ENCODE measurements at places on chromosomes 16 and 17.

DNA sequence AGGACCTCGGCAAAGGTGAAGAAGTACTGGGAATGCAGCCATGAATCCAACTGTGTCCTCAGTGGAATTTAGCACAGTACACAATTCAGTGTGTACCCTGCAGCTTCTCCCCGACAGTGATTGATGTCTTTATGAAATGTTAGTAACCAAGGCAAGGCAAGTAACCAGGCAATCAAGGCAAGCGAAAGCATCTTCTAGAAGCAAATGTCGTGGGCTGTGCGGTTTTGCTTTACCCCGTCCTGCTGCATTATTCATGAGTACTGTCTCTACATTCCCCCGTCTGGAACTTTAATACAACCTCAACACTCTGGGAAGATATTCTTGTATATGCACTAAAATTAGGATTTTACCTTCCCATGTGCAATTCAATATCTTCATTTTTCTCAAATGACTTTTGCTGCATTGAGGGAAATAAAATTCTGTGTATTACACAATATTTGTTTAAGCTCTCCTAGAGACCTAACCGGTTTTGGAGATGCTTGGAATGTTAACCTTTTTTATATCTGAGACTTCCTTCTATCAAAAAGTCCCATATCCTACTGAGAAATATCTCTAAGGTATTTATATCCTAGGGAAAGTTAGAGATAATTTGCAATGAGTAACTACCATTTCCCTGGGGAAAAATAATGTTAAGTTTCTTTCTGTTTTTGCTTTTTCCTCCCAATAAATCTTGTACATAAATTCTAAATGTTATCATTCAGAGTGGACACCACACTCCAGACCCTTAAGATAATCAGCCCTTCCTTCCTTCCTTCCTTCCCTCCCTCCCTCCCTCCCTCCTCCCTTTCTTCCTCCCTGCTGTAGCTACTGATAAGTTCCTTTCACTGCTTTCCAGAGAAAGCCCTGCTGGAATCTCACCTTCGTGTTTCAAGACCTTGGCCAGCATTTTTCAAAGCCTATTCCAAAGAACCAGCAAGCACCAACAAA lies 51.9 kb upstream of the ADORA2B start:
- DNase-seq, result no peak

DNA sequence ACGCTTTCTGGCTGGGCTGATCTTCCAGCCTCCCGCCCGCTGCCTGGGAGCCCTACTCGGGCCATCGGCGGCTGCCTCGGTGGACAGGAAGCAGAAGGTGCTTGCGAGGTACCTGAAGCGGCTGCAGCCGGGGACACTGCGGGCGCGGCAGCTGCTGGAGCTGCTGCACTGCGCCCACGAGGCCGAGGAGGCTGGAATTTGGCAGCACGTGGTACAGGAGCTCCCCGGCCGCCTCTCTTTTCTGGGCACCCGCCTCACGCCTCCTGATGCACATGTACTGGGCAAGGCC lies 30.7 kb downstream of the CIITA start:
- DNase-seq, result no peak

DNA sequence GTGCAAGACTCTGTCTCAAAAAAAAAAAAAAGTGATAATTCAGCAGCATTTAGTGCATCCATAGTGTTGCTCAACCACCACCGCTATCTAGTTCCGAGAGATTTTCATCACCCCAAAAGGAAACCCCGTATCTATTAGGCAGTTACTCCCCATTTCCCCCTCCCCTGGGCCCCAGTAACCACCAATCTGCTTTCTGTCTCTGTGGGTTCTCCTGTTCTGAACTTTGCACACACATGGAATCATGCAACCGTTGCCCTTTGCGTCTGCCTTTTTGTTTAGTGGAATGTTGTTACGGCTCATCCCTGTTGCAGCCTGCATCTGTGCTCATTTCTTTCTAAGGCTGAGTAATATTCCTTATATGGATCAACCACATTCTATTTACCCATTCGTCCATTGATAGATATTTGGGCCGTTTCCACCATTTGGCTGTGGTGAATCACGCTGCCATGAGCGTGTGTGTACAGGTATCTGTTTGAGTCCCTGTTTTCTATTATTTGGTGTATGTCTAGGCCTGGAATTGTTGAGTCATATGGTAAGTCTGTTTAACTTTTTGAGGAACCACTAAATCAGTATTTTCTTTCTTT lies 8.7 kb upstream of the SYNGR2 start:
- no peak for DNase-seq

GRCh38 chr16:754656-755055 lies 5.9 kb upstream of the MSLN start:
- DNase-seq, result no peak

GRCh38 chr16:65297453-65297852 lies 175.6 kb upstream of the CDH11 start:
- no peak for DNase-seq

- no peak for DNase-seq
These were observed 11.4 kb downstream of the TAX1BP3 start for GRCh38 chr17:3656755-3657587.
